ENCODE measurements at places on chromosomes 12 and 14.

DNA sequence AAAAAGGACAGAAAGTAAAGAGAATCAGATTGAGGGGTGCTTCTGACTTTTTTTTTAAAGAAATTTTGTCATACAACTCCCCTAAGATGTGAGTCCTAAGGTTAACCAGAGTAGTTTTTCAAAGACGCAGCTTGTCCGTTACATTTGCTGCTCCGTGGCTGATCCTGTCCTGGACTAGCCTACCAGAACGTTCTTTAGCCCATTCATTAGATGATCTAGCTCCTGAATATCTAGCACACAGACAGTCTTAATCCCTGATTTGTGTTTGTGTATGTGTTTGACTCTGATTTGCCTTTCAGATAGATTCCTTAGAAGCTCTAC lies 60.3 kb downstream of the SAMD4A start:
- no peak for DNase-seq

- no peak for DNase-seq
Measured at GRCh38 chr12:17108877-17109541, 503.0 kb upstream of the LMO3 start.

DNA sequence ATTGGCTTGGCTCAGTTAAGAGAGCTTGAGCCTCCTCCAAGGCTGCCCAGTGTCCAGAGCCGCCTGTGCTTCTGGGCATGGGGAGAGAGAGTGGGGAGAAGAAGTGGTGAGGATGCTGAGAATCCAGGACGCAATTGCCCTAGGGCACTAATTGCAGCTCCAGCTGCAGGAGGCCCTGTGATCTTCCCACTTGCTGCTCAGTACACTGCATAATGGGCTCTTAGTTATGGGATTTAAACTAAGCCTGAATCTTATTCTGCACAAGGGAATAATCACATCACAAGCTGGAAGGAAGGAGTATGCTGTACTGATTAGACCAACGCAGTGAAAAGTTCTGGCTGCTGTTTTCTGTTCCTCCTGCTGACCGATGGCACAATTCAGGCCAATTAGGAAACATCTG lies 101.0 kb upstream of the PRMT8 start:
- DNase-seq: no peak

GRCh38 chr12:5480218-5480937 lies 48.5 kb downstream of the NTF3 start:
- no peak for DNase-seq

- peak; percentile 100 for DNase-seq
Measured at GRCh38 chr14:61184112-61184511, 97.0 kb downstream of the TMEM30B start.

GRCh38 chr12:58764100-58764953 lies 156.0 kb downstream of the LRIG3 start:
- DNase-seq: peak; percentile 36

DNA sequence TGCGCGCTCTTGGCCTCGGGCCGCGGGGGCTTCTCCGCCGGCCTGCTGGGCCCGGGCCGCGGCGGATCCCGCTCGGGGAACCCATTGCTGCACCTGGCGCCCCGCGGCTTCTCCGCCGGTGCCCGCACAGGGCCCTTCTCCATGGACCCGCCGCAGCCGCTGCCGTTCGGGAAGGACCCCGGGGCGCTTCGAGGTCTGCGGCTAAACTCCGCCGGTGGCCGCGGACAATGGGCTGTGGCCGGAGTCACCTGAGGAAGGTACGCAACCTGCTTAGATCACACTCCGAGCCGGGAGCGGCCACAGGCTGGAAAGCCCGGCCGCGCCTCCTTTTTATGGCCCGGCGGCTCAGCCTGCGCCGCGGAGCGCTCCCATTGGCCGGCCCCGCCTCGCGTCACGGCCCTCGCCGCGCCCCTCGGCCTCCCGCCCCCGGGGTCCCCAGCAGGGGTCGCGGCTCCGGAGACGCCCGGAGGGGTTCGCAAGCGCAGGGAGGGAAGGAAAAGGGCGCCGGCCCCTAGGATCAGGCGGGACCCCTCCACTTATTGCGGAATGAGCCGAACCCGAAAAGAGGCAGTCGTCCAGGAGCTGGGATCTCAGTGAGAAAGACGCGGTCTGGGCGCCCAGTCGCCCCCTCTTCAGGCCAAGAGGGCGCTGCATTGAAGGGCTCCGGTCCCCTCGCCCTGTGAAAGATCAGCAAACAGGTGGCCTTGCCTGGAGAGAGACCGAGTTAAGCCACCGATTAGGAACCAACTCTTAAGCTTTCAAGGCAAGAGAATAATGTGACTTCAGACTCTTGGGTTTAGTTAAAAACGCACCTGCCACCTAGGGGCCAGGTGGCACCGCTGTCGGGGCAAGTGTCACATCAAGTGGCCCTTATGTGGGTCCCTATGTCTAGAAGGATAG lies at the start of gene GCH1:
GCH1 (minus strand) TSS at position 306 of the 900 bp plus-strand sequence; CDS start at position 143, 163 bp downstream.
- no peak for DNase-seq

GRCh38 chr12:54222609-54223008 lies 33.8 kb upstream of the SMUG1 start:
- peak; percentile 93 for DNase-seq

DNA sequence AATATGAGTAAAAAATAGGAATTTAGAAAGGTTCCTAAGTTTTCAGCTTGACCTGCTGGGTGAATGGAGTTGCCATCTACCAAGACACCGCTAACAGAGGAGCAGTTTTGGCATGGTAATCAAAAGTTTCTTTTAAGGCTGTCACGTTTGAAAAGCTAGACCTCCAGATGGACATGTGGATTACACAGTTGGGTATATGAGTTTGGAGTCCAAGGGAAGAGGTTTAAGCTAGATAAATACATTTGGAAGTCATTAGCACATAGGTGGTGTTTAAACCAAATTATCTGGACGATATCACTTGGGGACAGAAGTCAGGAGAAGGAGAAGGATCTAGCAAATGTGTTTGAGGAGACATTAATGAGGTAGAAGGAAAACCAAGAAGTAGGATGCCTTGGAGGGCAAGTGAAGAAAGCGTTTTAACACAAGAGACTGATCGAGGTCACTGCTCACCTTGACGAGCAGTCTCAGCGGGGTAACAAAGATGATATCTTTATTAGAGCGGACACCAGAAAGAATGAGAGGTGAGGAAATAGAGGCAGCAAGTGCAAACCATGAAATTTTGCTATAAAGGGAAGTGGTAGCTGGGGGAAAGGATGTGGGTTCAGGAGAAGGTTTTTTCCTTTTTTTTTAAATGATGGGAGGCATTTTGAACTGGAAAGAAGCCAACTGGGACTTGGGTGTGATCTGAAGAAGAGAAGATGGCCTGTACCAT lies 17.6 kb downstream of the PNP start:
- DNase-seq: no peak

GRCh38 chr12:63918800-63919300 lies 74.3 kb downstream of the SRGAP1 start:
- peak; percentile 89 for DNase-seq

DNA sequence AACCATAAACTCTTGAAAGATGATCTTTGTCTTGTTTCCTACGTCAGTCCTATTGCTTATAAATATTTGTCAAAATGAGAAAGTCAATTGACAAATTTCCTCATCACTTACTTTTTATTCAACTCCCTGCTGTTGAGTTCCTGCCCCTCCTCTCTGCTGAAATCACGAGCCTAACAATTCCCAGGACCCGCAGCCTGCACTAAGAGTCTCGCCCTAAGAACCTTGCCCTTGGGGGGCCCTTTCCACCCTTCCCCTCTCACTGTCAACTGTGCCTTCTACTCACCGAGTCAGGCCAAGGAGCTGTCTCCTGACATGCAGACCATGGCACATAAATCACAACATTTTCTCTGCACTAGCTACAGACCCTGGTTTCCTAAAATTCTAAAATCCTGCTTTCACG lies 99.0 kb downstream of the STAB2 start:
- no peak for DNase-seq

- DNase-seq: no peak
Measured at GRCh38 chr12:77514511-77514910, 316.2 kb upstream of the NAV3 start.

- no peak for DNase-seq
Measured at GRCh38 chr14:95096476-95096875, 60.9 kb downstream of the DICER1 start.

DNA sequence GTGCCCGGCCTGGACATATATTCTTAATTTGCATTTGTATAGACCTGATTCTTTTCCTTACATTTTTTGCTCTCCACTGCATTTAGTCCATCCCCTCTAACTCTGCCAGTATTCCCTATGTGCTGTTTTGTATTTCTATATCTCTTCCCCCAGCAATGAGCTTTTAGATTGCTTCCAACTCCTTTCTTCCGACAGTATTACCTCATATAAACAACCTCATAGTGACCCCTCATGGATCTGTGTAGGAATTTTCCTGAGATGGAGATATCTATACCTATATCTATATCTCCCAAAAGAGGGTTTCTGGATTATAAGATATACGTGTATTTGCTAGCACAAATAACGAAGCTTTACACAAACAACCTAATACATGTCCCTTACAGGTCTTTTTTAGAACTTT lies 161.9 kb downstream of the CRADD start:
- DNase-seq: no peak

DNA sequence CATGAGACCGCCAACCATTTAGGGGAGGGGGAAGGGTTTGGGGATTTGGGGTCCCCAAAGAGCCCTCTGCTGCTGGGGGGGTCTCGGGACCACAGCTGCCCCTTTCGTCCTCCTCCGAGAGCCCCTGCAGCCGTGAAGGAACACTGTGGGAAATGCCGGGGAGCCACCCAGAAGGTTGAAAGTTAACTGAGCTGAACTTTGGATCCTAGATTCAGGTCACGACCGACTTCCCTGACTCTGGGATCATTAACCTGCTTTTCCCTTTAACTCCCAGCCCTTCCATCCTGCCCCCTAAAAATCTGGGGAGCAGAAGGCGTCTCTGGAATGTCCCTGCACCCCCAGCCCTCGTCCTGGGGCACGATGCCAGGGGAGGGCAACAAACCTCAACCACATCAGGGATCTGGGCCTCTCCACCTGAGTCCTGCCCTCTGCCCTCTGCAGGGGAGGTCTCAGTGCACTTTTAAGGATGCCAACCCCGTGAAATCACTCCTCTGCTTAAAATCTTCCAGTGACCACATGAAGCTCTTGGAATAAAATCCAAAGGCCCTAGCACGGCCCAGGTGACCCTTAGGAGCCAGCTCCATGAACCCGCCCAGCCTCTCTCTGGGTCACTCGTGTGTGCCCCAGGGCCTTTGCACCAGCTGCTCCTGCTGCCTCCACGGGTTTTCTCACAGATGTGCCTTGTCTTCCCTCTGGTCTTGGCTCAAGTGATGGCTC lies 95.0 kb downstream of the RFLNA start:
- no peak for DNase-seq

- DNase-seq: no peak
Measured at GRCh38 chr14:90986510-90986909, 73.9 kb downstream of the RPS6KA5 start.

DNA sequence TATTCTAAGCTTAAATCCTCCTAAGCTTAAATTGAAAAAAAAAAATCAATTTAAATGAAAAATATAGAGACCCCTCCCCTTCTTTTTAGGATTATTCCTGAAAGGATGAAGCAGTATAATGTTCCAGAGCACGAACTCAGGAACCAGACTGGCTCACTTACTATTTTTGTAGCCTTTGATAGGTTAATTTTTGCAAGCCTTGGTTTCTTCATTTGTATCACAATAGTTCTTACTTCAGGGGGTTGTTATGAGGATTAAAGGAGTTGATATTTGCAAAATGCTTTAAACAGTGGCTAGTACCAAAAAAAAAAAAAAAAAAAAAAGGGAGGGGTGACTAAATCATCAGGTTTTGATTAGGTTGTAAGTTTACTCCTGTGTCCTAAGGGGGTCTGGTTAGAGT lies 3.1 kb upstream of the RBM25 start:
- DNase-seq: no peak

GRCh38 chr12:53971129-53971528 lies 1.8 kb upstream of the HOXC11 start:
- DNase-seq: no peak

DNA sequence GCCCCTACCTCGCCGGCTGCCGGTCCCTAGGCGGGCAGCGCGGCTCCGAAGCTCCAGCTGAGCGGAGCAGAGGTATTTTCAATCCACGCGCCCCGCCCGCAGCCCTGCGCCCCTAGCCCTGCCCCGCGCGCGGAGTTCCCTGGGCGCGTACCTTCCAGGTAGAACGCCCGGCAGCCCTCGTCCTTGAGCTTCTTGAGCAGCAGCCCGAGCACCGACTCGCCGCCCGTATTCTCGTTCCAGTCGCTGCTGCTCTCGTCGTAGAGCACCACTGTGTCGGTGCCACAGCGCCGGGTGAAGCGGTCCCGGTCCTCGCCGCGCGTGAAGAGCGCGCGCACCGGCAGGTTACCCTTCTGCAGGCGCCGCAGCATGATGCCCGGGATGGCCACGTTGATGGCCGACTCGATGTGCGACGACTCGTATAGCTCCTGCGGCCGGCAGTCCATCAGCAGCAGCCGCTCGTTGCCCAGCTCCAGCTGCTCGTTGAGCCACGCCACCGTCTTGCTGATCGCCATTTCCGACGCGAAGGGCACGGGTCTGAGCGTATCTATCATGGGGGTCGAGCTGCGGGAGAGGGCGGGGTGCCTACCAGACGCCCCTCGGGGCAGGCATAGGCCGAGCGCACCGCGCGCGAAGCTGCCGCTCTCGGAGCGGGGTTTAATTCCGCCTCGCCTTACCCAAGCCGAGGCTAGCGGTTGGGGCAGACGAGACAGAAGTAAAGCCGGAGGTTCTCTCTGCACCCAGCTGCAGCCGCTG lies 636 bp downstream of the DUSP6 start:
- no peak for DNase-seq

DNA sequence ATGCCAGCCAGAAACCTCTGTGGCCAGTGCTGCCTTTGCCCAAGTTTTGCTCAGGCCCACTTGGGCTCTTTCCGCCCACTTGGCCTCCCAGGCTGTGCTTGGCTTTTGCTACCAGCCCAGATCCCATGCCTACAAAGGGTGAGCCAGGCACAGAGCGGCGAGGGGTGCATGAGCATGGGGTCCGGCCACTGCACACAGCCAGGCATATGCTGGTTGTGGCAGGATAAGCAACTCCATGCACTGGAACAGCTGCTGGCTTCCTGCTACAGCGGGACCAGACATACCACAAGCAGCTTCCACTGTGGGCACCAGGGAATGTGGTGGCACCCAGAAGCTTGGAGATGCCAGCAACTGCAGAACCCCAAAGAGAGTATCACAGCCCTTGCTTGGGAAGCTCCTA lies 45.7 kb upstream of the PRPF39 start:
- no peak for DNase-seq

- DNase-seq: no peak
Measured at GRCh38 chr12:110065540-110065939, 17.2 kb upstream of the C12orf76 start.

- DNase-seq: peak; percentile 30
Measured at GRCh38 chr12:76144245-76144549, 59.7 kb upstream of the NAP1L1 start.

GRCh38 chr12:2794191-2794735 lies 507 bp upstream of the FKBP4 start:
- DNase-seq: no peak

All from fibroblast of skin of left biceps (primary cell).